Fibroblast of upper back skin (primary cell): ENCODE measurements at places on chromosomes 16 and 17.
A peak's percentile ranks its signal among the peaks of the same experiment; 100 is the strongest.

DNA sequence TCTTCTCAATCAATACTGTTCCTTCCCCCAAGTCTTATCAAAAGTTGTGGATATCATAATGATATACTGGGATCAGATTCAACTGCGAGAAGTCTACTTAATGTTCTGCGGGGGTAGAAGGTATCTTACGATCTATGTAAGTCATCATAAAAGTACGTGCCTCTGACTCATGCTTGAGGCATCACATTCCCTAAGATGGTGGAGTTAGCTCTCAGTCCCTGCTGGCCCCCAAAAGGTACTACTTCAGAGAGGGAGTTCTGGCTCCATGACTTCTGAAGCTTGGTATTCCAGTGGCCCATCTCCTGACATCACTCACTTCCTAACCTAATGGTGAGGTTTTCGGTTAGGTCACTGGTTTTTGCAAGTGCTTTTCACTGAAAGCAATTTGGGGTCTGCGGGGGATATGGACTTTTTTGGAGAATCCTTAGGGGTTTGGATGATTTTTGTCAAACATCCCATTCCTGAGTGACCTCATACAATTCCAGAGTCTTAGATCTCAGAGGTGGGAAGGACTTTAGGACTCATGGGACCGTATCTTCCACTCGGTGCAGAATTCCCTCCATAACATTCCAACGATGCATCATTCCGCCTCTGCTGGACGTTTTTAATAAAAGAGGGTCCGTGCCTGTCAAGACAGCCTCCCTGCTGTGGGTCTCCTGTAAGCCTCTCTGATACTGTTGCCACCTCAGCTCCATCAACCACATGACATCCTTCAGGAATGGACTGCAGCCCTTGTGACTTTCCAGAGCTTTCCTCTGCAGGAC lies 74.3 kb downstream of the DYNLRB2 start:
- peak; percentile 87 for DNase-seq

- no peak for DNase-seq
Observed at GRCh38 chr17:50508573-50509460, 578 bp downstream of the MYCBPAP start.

- peak; percentile 78 for DNase-seq
Observed at GRCh38 chr17:1908699-1909309, 79.0 kb downstream of the RPA1 start.

DNA sequence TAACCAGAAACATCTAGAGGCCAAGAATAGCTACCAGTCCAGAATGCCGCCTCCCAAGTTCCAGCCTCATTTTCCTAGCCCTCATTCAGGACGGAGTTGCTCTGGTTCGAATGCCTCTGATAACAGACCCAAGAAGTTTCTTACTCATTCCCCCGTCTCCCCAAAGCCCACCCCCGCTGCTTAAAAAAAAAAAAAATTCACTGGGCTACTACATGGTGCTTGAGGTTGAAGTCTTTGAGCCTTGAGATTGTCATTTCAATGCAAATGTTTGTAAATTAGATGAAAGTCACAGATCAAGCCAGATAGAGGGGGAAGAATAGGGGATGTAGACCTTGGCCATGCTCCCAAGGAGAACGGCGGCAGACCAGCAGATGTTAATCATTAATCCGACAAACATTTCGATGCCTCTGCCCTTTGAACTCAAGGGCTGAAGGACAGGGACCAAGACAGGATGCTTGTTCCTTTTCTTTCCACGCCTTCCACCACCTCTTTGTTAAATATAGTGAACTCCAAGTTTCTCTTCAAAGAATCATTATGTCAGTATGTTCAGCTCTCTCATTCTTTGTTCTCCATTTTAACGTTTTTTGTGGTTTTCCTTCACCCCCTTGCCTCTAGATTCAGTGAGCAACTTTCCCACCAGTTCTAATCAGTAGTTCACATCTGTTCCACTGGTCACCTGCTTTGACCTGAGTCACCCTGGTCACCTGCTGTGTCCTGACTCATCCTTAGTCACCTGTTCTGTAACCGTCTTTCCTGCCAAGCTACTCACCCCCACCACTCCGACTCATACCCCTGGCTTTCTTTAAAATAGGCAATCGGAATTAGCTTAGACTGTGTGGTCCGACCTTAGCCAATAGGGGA lies 190.3 kb downstream of the CPPED1 start:
- DNase-seq, result peak; percentile 37

DNA sequence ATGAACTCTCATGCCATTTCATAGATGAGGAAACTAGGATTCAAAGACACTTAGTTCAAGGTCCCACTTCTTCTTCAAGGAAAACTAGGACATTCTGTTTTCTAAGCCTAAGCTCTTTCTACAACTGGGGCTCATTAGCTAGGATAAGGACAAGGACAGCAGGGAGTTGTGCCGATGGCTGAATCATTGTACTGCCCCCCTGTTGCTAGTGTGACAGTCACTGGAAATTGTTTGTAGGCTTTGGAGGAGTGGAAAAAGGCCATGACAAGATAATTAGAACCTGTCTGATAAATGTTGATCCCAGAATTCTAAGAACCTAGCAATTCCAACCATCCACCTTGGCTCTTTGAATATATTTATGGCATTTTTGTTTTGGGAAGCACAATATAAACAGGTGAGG lies 445.7 kb downstream of the CDH8 start:
- DNase-seq, result no peak
